ENCODE measurements at places on chromosomes 12 and 14.

DNA sequence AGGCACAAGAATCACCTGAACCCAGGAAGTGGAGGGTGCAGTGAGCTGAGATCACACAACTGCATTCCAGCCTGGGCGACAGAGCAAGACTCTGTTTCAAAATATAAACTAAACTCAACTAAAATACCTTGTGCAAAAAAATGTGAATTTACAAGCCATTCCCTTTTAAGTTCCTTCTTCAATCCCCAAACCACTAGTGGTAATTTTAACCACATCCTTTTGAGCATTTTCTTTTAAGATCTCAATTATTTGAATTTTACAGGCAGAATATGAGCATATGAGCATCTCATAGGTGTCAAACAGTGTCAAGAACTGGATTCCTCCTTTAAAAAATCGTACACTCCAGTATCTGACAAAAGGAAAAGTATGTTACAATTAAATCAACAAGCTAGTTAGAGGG, 57.0 kb upstream of the NPFF start:
- no peak for DNase-seq

- peak; percentile 34 for DNase-seq
These were observed 57.9 kb upstream of the TMX1 start for GRCh38 chr14:51182131-51182565.

GRCh38 chr12:70267550-70267949, 24.3 kb downstream of the CNOT2 start:
- DNase-seq: no peak

- no peak for DNase-seq
These were observed 1352.9 kb downstream of the TMEM121 start for GRCh38 chr14:106879241-106879640.

DNA sequence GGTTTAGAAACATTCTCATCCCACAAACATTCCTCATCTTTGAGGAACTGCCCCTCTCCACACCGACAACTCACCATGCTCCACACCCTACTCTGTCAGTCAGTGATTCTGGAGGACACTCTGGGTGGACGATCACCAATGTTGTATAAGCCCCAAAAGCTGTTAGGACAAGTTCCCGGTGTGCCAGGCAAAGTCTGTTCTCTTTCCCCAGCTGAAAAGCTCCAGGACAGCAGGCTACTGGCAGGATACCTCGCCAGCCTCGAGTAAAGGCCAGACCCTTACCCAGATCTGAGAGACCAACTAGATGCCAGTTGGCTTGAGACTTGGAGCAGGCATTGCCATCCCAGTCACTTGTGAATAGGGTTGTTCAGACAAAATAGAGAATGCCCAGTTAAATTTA, 12.0 kb downstream of the KRT5 start:
- DNase-seq: no peak

- no peak for DNase-seq
These were observed 26.5 kb downstream of the PLEKHH1 start for GRCh38 chr14:67559639-67560038.

GRCh38 chr12:89576572-89577220, 50.8 kb upstream of the POC1B start:
- no peak for DNase-seq

- peak; percentile 3 for DNase-seq
These were observed 27.7 kb upstream of the FBXO33 start for GRCh38 chr14:39459795-39460478.

DNA sequence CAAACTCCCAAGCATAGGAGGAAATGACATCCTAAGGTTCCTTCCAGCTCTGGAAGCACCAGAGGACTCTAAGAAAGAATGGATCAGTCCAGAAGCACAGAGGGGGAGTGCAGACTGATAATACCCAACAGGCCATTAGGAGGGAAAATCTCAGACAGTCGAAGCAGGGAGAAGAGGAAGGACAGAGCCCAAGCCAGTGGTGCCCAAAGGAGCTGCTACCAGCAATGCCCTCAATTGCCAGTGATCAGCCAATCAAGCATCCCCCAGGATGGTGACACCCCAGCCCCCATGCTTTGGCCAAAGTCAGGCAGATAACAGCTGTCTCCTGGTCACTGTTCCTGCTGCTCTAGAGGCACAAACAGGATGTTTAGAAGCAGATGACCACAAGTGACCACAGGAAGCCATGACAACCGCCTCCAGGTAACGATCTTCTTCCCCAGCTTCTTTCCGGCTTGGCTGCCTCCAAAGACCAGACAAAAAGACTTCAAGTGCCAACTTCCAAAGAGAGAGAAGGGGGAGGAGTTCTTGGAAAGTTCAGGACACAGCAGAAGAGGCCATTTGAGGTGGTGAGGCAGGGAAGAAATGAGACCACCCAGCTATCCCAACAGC, 16.2 kb downstream of the PXN start:
- no peak for DNase-seq

GRCh38 chr12:34350092-34351041, 328.1 kb downstream of the ALG10 start:
- DNase-seq: no peak

DNA sequence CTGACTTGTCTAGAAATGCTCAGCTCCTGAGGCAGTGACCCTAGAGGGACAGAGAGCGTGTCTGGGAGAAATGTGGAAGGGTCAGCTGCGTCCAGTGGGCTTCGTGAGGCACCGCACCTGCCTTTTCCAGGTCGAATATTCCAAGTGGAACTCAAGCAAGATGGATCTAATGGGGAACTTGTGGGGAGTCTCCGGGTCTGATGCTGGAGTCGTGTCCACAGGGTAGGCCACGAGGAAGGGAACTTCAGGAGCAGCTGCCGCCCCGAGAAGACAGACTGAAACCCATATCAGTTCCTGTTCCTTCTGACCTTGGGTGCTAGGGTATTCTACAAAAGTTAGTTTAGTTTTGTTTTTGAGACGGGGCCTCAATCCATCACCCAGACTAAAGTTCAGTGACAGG, 67.5 kb downstream of the TNFAIP2 start:
- no peak for DNase-seq

DNA sequence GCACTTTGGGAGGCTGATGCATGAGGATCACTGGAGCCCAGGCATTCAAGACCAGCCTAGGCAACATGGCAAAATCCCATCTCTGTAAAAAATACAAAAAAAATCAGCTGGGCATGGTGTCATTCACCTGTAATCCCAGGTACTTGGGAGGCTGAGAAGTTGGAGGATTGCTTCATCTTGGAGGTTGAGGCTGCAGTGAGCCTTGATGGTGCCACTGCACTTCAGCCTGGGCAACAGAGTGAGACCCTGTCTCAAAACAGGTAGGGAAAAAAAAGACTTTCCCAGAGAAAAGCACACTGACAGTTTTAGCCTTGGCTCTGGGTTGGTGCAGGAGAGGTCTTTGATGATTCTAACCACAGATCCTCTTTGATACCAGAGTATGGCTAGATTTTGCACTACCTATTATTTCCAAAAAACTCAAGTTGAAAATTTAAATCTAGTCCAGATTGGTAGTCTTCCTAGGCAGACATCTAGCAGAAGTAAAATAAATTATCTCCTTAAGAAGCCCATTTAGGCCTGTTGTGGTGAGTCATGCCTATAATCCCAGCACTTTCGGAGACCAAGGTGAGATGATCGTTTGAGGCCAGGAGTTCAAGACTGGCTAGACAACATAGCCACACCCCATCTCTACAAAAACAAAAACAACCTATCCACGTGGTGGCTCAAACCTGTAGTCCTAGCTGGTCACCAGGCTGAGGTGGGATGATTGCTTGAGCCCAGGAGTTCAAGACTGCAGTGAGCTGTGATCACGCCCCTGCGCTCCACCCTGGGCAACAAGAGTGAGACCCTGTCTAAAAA, 18.6 kb downstream of the LARP4 start:
- no peak for DNase-seq

DNA sequence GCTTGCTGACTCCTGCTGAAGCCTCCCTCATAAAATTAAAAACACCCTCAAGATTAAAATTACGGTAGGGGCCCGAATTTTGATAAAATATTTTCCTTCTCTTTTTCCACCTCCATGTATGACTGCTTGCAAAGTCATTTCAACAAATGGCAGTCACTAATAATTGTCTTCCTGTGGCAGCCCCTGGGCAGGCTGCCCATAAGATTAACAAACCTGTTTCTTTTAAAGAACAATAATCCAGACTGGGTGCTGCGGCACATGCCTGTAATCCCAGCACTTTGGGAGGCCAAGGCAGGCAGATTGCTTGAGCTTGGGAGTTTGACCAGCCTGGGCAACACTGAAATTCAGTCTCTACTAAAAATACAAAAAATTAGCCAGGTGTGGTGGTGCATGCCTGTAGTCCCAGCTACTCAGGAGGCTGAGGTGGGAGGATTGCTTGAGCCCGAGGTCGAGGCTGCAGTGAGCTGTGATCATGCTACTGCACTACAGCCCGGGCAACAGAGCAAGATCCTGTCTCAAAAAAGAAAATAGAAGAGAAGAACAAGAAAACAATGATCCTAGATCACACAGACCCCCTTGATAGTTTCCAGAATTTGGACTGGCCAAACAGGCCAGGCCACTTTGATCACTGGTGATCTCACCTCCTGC, 8.7 kb downstream of the SAV1 start:
- no peak for DNase-seq

DNA sequence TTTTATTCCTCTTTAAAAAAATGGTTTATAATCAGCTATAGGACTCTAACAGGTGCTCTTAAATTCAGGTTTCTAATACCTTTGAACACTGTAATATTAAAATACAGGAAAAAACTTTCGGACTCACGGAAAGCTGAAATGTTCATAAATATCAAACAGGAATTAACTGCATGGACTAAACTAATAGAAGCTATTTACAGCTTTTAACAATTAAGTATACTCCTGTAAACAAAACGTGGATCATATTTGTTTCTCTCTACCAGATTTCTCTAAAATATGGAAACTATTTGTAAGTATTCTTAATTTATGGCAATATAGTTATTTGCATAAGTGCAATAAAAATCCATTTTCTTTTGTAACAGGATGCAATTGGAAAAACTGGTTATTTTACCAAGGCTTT, 108.9 kb upstream of the RESF1 start:
- no peak for DNase-seq

GRCh38 chr12:52193991-52194390, 2.2 kb upstream of the KRT80 start:
- no peak for DNase-seq

DNA sequence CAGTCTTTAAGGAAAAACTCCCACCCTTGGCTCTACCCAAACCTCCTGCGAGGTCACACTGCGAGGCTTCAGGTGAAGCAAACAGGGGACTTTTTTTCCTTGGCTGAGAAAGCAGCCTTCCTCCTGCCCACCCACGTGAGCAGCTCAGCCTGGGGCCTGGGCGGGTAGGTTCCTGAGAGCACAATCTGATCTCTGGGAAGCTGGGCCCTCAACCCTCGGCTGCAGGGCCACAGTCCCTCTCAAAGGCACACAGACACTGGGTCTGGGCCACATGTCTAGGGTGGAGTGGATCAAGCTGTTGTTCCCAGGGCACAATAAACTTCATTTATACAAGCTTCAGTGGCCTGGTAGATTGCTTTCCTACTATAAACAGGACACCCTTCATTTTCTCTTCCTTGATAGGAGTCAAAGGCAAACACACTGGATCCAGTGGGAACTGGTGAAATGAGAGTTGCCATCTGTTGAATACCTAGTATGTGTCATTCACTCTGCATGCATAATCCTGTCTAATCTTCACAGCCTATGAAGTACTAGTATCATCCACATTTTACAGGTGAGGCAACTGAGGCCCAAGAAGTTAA, 41.3 kb upstream of the PNMA1 start:
- no peak for DNase-seq

- no peak for DNase-seq
These were observed 60.9 kb downstream of the MAP3K9 start for GRCh38 chr14:70748422-70748821.

GRCh38 chr12:15751741-15752140, 37.4 kb downstream of the EPS8 start:
- DNase-seq: no peak

- DNase-seq: no peak
These were observed 46.0 kb downstream of the SH2B3 start for GRCh38 chr12:111451649-111452129.

GRCh38 chr12:33519566-33519965, 79.9 kb upstream of the SYT10 start:
- no peak for DNase-seq

All from stromal cell of bone marrow (primary cell).